ENCODE measurements at places on chromosomes 16 and 17. TPM values are rescaled to one million over a fixed set of nuclear protein-coding genes. Genes with fewer than 3 reads are reported as not detected.

DNA sequence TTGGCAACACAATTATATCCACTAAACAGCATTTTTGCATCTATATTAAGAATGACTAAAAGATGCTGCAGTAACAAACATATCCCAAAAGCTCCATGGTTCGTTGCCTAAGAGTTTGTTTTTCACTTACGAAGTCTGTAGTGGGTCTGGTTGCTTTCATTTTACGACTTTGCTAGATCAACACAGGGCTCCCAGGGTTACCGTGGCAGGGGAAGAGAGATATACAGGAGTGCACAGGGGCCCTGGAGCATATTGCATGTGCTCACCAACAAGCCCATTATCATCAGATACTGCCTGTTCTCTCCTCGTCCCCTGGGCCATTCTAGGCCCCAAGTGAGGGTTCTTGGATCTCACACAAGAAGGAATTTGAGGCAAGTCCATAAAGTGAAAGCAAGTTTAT, 3.1 kb upstream of the MMP2 start:
- no peak for DNase-seq

DNA sequence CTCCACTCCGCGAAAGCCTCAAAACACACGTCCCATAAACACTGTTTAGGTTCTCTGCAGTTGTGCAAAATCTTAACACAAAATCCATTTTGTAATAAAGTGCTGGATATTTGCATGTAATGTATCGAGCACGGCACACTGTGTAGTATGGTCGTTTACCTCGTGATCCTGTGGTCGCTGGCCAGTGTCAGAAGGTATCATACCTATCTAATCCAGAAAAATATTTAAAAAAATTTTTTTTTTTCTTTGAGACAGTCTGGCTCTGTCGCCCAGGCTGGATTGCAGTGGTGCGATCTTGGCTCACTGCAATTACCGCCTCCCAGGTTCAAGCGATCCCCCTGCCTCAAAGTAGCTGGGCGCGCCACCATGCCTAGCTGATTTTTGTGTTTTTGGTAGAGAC, 996 bp downstream of the RPL38 start:
- no peak for DNase-seq

The TCAP gene
- polyA plus RNA-seq = 0.67 TPM

The EFNB3 gene
- polyA plus RNA-seq = 26.1 TPM

The KIF2B gene
- polyA plus RNA-seq = not detected

GRCh38 chr16:877242-878071, 76.9 kb upstream of the GNG13 start:
- no peak for DNase-seq

DNA sequence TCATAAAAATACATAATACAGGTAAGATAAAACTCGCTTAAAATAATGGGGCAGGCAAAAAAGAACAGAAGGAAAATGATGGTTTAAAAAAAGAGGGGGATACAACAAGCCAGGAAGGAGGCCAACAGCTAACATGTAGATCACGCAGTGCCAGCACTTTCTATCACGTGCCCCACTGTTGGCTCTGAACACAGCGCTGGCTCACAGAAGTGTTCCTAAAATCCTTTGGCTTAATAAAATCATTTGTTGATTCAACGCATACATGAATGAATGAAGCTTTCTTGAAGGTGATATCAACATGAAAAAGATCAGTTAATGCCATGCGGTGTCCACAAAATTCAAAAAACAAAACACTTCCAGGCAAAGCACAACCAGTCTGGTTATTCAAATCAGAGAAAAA, 8.5 kb downstream of the ITGAE start:
- no peak for DNase-seq

DNA sequence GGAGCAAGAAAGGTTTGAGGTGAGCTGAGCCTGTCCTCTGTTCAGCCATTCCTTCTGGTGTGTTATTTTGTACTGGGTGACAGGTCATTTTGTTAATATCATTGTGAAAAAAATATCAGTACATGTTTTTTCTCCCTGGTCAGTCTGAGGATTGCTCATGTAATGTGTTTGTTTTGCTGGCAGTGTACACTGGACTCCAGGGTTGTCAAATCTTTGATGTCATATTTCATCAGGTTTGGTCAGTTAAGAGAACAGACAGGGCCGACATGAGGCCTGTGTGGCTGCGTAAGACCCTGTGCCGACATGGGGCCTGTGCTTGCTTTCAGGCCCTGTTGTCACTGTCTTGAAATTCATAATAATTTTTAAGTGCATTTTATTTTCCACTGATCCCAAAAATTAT, 22.5 kb downstream of the CLUAP1 start:
- DNase-seq = no peak

- no peak for DNase-seq
Observed at GRCh38 chr17:78029697-78030096, 71.2 kb downstream of the TNRC6C start.
